CD4-positive, alpha-beta T cell treated with Interleukin-21 for 1 hour (primary cell): ENCODE measurements at places on chromosomes 4 and X.
A peak's percentile ranks its signal among the peaks of the same experiment; 100 is the strongest.

- no peak for DNase-seq
These were observed 49.4 kb downstream of the MCUB start for GRCh38 chr4:109609431-109609830.

- DNase-seq: no peak
These were observed 67.2 kb downstream of the LHFPL1 start for GRCh38 chrX:112612558-112612957.

- DNase-seq: no peak
These were observed 400.7 kb upstream of the FAT1 start for GRCh38 chr4:187124331-187124730.

- DNase-seq: no peak
These were observed 14.1 kb downstream of the PSAPL1 start for GRCh38 chr4:7420661-7421040.

DNA sequence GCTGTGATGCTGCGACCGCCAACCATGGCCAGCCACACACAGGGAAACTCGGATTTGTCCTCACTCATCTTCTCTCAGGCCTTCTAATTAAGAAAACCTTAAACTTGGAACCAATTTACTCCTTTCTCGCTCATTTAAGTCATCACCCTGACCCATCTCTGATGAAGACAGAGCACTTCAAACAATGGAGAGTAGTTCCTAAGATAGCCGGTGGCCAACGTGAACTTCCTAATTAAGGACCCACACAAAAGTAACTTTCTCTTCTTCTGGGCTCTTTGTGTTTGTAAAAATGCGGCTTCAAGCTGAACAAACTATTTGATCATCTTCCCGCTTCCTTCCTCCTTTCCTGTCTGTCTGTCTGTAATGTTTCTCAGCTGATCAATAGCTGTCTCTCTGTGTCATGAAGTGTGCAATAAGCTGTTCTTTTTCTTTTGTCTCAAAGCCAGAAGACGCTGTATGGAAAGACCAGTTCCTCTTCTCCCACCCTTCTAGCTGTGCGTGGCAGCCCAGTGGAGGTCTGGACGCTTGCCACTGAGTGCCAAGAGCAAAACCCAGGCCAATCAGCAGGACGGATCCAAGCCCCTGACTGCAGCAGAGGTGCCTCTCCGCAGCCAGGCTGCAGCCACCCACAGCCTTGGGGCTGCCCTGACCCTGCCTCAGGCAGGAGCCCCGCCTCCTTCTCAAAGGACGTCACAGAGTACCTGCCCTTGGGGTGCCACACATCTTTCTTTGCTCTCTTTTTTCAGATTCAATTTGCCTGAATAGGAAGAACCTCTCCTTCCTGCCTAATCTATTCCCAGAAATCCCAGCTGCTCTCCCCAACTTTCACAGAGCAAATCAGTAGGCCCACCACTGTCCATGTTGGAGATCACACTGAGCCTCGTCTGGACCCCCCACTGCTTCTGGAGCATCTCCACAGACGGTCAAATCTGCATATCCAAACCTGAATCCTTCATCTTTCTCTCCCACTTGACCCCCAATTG, 59.3 kb downstream of the MAML3 start:
- DNase-seq: peak; percentile 63

DNA sequence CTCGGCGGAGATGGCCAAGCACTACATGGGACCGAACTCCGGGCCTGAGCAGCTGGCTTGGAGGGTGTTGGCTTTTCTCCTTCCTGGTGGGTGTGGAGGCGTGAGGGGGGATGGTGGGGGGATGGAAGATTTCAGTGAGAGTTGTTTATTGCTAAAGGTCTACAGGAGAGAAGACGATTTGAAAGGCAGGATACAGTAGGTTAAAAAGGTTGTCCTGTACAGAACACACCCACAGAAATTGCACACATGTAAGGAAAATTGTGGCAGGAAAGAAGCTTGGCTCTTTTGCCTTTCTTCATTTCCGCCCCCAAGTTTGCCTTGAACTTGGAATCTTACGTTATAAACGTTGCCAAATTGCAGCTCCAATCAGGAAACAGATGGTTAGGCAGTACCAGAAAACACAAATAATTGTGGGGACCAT, 74.1 kb upstream of the STOX2 start:
- DNase-seq: no peak

- peak; percentile 60 for DNase-seq
These were observed 84.2 kb downstream of the CNOT6L start for GRCh38 chr4:77734928-77735327.

DNA sequence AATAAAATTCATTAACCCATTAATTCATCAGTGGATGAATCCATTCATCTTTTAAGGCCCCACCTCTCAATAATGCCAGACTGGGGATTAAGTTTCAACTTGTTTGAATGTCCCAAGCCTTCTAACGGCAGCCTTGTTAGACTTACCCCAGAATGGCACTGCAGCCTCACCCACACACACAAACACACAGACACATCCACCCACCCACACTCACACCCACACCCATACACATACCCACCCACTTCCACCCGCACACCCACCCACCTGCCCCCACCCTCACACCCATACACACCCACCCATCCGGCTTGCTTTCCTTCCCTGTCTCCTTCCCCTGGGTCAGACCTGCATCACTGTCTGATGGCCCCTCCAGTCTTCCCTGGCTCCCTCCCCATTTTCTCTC, 102.6 kb downstream of the ARHGAP10 start:
- no peak for DNase-seq

- peak; percentile 14 for DNase-seq
These were observed 162.0 kb upstream of the ATP6AP2 start for GRCh38 chrX:40418813-40419195.

DNA sequence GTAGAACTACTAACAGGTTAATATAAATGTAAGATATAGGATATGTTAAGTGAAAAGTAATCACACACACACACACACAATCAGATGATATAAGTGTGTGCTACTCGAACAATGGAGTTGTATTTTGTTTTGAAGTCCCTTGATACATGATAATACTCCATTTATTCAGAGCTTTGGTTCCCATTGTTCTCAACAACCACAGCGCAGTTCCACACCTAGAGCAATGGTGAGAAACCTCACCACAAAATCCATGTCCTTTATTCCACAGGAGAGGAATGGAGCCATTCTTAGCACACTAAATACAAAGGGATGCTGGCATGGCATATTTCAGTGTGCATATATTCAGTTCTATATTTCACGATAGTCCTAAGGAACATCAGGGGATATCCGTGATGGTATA, 139.2 kb downstream of the PPP3CA start:
- DNase-seq: no peak

GRCh38 chr4:102259081-102259480, 86.2 kb downstream of the SLC39A8 start:
- no peak for DNase-seq

DNA sequence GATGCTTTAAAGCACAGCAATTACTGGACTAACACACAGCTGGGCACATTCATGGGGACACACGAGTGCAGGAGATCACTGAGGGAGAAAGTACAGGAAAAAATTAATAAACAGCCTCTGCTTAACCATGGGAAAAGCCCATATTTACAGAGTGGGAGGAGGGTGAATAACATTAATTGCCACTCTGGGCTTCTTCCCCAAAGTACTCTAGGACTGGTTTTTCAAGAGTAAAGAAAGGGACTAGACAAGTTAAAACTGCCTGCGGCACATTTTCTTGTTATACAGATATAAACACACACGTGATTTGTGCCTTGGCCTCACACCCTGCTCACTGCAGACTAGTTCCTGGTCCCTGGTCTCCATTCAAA, 179.7 kb upstream of the TET2 start:
- DNase-seq: peak; percentile 3

DNA sequence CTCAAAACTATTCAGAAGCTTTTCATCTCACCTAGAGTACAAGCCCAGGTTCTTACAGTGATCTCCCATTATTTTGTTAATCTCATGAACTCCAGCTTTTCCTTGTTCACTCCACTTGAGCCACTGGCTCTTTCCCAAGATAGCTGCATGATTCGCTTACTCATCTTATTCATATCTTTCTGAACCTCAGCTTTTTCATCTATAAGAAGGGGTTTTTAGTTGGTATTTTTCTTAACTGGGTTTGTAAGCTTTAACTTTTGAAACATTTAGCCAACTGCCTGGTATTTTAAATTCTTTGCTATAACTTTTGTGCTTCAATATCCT, 24.0 kb downstream of the GIMD1 start:
- DNase-seq: no peak

GRCh38 chr4:107592519-107592918, 127.5 kb downstream of the PAPSS1 start:
- DNase-seq: no peak

- DNase-seq: no peak
These were observed 24.2 kb downstream of the NKX1-1 start for GRCh38 chr4:1381944-1382541.

- DNase-seq: no peak
These were observed 241.4 kb downstream of the GRIA3 start for GRCh38 chrX:123425471-123425870.

DNA sequence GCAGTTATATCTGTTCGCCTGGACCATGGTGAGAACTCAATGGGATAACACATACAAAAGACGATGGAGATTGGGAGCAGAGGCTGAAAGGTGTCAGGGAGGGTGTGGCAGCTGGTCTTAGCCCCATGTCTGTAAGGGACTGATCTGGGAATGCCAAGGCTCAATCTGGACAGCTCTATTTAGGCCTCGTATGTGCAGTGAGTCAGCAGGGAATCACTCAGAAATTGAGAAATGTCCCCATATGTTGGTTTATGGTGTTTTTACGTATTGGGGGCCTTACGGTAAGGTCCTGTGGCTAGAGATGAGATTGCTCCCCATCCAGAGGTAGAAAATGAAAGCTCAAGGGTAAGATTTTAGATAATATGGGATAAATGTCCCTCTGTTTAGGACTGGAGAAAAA, 71.4 kb upstream of the TTC29 start:
- no peak for DNase-seq

DNA sequence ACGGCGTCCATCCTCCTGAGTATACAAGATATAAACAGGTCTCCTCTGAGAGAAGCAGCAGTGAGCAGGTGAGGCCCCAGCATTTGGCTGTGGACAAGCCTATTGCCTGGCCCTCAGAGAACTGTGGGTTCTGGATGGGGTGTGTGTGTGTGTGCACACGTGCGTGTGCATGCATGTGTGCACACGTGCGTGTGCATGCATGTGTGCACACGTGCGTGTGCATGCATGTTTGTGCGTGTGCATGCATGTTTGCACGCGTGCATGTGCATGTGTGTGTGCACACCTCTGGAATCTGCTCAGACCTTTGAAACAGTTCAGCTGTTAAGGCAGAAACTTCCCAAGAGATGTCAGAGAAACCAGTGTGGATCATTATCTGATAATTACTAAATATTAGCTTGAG, 22.2 kb upstream of the FHL1 start:
- no peak for DNase-seq
